ENCODE measurements at places on chromosomes 1 and 21.

DNA sequence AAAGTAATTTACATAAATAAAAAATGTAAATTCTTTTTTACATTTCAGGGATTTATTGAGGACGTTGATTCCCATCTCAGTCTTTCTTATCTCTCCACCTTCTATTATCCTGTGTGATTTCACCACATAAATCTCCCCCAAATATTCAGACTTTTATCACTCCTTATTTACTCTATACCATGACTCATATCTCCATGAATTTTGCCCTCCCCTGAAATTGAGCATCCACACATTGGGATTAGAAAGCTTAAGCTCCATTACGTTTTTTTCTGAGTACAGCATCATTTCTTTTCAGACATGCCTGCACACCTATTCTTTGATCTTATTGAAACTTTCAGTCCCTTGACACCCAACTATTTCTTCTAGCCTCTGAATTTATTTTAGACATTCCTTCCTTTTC, 111.2 kb downstream of the IFI44 start:
- no peak for DNase-seq

DNA sequence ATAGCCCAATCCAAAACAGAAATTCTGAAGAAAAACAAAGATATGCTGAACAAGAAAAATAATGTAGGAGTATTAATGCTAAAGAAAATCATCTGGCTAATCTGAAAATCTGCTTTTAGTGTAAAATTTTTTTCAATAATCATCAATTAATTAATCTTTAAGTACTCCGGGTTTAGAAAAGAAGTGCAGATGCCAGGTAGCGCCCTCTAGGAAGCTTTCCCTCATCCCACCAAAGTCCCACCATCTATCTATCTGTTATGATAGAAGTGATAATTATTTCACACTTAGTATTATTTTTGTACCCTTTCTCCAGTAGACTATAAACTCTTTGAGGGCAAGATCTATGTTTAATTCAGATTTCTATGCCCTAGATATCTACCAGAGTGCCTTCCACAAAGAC, 240.3 kb downstream of the AKT3 start:
- no peak for DNase-seq

DNA sequence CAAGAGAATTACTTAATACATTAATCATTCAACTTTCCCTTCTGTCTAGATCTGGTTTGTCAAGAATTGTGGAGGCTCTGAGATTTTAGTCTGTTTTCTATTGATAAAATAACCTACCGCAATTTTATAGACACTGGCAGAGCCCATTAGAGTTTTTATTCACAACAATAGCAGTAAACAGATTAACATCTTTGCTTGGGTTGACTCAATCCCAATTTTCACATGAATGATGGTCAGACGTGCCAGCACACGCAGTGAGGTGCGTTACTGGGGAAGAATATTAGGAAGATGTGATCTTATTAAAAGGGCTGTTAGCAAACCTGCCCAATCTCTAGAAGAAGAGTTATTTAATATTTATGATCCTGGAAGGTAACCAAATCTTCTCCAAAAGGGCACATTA, 736.6 kb downstream of the MRPL39 start:
- no peak for DNase-seq

GRCh38 chr1:51686450-51686849, 69.6 kb downstream of the OSBPL9 start:
- DNase-seq = no peak

- no peak for DNase-seq
Measured at GRCh38 chr1:226608699-226609505, 60.3 kb downstream of the STUM start.
